Naive thymus-derived CD4-positive, alpha-beta T cell (primary cell): ENCODE measurements at places on chromosomes 12 and 14. TPM values are rescaled to one million over a fixed set of nuclear protein-coding genes. Genes with fewer than 3 reads are reported as not detected.

DNA sequence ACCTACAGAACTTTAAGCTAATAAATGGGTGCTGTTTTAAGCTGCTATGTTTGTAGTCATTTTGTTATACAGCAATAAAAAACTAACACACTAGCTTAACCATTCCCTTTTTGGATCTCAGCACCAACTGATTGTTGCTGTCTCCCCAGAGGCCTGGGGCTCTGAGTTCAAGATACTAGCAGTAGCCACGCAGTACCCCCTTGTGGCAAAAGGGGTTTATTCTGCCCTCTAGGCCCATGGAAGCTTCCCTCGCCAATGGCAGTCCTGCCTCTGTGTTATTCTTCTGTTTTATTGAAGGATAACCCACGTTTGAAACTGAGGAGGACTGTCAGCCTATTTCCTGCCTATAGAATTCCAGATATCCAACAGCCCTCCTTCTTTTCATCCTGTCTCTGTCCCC, 455.3 kb upstream of the ATP2B1 start:
- H3K4me1 ChIP-seq = no peaks in the 10 kb centered on the region
- H3K27ac ChIP-seq = no peak overlapping the region
- no peaks in the 10 kb centered on the region for H3K36me3 ChIP-seq
- no peak overlapping the region for H3K4me3 ChIP-seq
- DNase-seq = no peak

- no peak overlapping the region for H3K4me3 ChIP-seq
- no peak for DNase-seq
- no peaks in the 10 kb centered on the region for H3K36me3 ChIP-seq
- no peak overlapping the region for H3K27ac ChIP-seq
- no peaks in the 10 kb centered on the region for H3K4me1 ChIP-seq
Measured at GRCh38 chr12:119340578-119340977, 6.0 kb downstream of the CCDC60 start.

DNA sequence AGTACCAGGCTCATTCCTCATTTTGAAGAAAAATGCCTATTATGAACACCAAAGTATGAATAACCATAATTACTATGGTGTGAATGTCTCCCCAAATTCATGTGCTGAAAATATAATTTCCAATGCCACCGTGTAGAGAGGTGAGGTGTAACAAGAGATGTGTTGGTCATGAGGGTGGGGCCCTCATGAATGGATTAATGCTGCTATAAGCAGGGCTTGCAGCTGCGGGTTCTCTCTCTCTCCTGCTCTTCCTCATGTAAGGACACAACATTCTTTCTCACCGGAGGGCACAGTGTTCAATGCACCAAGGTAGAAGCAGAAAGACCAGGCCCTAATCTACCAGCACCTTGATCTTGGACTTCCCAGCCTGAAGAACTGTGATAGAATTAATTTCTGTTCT, 70.0 kb downstream of the TMTC1 start:
- no peaks in the 10 kb centered on the region for H3K36me3 ChIP-seq
- no peak overlapping the region for H3K27ac ChIP-seq
- H3K4me1 ChIP-seq = no peaks in the 10 kb centered on the region
- H3K4me3 ChIP-seq = no peak overlapping the region
- no peak for DNase-seq
- no peaks in the 10 kb centered on the region for H3K27me3 ChIP-seq

DNA sequence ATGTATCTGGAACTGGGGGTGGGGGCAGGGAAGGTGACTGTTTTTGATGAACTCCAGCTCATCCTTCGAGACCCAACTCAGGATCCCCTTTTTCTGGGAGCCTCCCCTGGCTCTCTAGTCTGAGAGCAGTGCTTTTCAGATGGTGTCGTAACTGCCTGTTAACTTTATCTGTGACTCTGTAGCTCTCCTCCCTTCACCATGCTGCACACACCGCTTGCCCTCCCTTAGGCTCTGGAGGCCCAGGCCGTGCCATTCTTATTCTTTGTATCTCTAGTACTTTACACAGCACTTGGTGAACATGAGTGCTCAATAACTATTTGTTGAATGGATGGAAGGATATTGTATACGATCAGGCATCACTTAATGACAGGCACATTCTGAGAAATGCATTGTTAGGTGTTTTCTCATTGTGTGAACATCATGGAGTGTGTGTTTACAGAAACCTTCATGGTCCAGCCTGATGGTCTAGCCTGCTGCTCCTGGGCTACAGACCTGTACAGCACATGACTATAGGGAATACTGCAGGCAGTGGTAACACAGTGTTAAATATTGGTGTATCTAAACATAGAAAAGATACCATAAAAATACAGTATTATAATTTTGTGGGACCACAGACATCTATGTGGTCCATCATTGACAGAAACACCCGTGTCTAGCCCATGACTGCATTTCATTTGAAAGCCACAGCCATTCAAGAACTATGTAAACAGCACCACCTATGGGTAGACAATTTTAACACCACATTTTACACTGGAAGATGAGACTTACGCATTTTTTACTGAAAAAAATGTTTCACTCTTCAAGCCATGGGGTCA, 91.8 kb downstream of the EML1 start:
- no peak overlapping the region for H3K27ac ChIP-seq
- H3K4me3 ChIP-seq = no peak overlapping the region
- H3K27me3 ChIP-seq = no peaks in the 10 kb centered on the region
- DNase-seq = peak; percentile 58

DNA sequence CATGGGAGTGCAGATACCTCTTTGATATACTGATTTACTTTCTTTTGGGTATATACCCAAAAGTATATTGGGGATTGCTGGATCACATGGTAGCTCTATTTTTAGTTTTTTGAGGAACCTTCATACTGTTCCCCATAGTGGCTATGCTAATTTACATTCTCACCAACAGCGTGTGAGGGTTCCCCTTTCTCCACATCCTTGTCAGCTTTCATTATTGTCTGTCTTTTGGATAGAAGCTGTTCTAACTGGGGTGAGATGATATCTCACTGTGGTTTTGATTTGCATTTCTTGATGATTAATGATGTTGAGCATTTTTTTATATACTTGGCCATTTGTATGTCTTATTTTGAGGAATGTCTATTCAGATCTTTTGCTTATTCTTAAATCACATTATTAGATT, 44.1 kb upstream of the JDP2 start:
- DNase-seq = no peak
- H3K36me3 ChIP-seq = no peaks in the 10 kb centered on the region
- no peaks in the 10 kb centered on the region for H3K4me1 ChIP-seq
- H3K4me3 ChIP-seq = no peak overlapping the region

DNA sequence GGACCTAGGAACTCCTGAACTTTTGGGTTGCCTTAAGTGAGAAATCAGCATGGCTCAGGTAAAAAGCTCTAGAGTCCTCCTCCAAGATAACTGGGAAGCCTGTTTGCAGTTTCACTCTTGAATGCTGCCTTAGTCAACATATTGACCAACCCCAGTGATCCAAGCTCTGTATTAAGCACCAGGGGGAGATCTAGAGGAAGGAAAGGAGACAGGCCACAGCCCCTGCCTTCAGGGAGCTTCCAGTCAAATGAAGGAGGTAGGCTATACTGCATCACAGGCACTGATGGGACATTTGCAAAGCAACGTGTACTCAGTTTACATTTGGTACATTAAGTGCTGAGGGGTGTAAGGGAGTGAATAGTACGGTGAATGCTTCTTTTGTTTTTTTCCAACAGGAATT, 1.2 kb upstream of the CSAD start:
- no peak for DNase-seq
- H3K4me1 ChIP-seq = peaks cover 50% of the 10 kb centered on the region
- peak overlapping the region; percentile 52 for H3K27ac ChIP-seq
- peaks cover 15% of the 10 kb centered on the region for H3K36me3 ChIP-seq
- H3K27me3 ChIP-seq = no peaks in the 10 kb centered on the region

- H3K27ac ChIP-seq = no peak overlapping the region
- no peak overlapping the region for H3K4me3 ChIP-seq
- H3K36me3 ChIP-seq = no peaks in the 10 kb centered on the region
- no peak for DNase-seq
- H3K4me1 ChIP-seq = no peaks in the 10 kb centered on the region
Measured at GRCh38 chr12:25970916-25971653, 12.6 kb downstream of the RASSF8 start.

DNA sequence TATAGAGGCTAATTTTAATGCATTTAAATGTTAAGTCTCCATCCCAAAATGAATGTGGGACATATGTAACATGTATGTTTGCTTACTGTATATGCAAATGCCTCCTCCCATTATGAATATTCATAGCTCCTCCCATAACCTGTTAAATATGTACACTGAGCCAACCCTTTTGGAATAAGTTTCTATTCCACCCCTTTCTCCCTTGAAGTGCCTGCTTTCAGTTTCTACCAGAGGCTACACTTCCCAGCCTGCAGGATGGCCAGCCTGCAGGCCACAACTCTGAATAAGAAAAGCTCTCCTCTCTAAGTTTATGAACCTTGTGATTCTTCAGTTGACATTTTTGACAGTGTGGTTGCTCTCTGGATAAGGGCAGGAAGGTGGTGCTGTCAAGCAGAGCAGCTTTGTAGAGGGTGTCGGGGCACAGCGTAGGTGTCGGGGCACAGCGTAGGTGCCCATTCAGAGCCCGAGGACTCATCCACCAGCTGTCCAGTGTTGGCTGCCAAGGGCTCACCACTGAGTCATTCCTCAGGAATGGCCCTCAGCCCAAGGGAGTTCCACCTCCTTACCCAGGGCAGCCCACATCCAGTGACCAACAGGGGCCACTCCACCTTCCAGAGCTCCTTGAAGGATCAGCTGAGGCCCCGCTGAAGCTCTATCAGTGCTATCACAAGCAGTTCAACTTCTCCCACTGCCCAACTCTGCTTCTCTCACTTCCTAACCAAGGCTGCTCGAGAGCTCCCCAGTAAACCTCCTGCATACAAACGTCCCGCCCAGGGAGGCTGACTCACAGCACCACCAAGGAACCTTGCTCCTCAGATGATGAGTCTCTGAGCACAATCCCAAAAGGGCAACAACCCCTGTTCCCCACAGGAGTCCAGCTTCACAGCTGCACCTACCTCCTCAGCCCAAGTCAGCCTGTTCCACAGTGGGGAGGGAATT, 31.4 kb downstream of the VWF start:
- H3K4me1 ChIP-seq = no peaks in the 10 kb centered on the region
- DNase-seq = no peak
- H3K27me3 ChIP-seq = peaks cover 4% of the 10 kb centered on the region
- no peak overlapping the region for H3K27ac ChIP-seq

DNA sequence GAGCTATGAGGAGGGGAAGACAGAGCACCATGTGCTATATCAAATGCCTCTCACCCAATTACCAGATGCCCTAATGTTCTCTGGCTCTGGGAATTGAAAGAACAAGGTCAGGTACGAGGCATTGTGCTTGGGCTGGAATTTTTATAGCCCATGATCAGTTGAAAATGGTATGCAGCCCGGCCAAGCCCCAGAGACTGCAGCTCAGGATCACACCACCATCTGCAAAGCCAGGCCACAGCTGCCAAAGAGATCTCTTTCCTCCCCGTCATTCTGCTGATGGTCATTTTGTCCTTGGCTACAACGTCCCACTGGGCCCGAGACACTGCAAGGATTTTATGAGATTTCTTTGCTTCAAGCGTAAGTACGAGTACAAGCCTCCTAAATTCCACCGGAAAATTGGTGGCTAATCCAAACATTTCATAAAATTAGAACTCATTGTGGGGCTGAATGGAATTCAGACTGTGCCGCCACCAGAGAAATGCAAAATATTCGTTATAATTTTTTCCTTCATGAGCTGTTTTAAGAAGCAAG, 15.1 kb downstream of the NUAK1 start:
- no peak for DNase-seq
- H3K27ac ChIP-seq = no peak overlapping the region
- no peaks in the 10 kb centered on the region for H3K27me3 ChIP-seq

The COA8 gene
- 25.5 TPM for total RNA-seq

The RD3L gene
- total RNA-seq = not detected in 2 replicates

The MGP gene
- total RNA-seq = 0.49 TPM

The PRB2 gene
- not detected in 2 replicates for total RNA-seq

The TPPP2 gene
- total RNA-seq = not detected
